ENCODE measurements at places on chromosomes 16 and 17.
A peak's percentile ranks its signal among the peaks of the same experiment; 100 is the strongest.

DNA sequence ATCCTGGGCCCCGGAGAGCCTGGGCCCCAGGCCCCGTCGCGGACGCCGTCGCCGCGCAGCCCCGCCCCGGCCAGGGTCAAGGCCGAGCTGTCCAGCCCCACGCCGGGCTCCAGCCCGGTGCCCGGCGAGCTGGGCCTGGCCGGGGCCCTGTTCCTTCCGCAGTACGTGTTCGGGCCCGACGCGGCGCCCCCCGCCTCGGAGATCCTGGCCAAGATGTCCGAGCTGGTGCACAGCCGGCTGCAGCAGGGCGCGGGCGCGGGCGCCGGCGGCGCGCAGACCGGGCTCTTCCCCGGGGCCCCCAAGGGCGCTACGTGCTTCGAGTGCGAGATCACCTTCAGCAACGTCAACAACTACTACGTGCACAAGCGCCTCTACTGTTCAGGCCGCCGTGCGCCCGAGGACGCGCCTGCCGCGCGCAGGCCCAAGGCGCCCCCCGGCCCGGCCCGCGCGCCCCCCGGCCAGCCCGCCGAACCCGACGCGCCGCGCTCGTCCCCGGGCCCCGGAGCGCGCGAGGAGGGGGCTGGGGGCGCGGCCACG is 36.8 kb upstream of the ZC3H18 start:
- no peak for DNase-seq

DNA sequence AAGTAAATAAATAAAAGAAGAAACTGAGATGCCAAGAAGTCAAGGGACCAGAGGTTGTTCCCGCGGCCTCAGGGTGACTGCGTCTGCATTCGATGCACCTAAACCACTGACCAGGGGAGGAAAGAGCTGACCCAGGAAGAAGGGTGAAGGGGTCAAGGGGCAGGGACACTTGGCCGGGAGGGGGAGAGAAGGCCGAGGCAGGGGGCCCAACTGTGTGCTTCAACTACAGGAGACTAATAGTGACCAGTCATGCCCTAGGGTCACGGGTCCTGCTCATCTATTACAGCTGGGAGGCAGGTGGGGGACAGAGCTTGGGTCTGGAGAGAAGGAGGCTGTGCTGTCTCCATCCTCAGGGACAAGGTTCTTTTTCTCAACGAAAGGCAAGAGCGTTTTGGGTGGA is 44.8 kb downstream of the TIMM22 start:
- no peak for DNase-seq

- no peak for DNase-seq
These were observed 56.7 kb downstream of the ZFHX3 start for GRCh38 chr16:72991211-72991610.

DNA sequence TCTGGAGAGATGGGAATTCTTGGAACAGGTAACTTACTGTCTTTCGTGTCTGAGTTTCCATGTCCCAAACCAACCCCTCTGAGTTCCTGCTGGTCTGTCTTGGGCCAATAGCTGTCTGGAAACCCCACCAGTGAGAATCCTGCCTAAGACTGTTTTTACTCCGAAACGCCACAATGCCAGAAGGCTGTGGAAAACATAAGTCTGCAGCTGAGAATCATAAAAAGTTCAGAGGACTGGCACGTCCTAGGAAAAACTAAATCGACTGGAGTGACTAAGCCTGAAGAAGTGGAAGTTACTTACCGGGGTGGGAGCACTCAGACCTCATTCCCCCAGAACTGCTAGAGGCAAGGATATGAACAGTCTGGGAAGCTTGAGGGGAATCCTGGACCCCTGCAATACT is 13.3 kb downstream of the LRRC75A start:
- DNase-seq: no peak

- no peak for DNase-seq
These were observed 19.2 kb downstream of the SGF29 start for GRCh38 chr16:28572696-28573510.

- no peak for DNase-seq
These were observed 25.4 kb downstream of the UBE2G1 start for GRCh38 chr17:4340914-4341615.

DNA sequence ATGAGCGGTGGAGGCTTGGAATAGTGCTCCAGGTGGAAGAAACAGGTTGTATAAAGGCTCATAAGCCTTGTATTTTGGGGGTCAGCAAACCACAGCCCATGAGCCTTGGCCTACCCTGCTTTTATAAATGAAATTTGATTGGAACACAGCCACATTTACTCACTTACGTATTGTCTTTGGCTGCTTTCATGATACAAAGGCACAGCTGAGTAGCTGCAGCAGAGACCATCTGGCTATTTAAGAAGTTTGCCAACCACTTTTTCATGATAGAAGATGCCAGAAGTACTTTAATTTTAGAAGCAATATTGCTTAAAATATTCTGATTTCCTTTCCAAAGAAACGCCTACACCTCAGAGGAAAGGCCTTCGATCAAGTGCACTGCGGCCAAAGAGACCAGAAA is 73.8 kb downstream of the C17orf58 start:
- no peak for DNase-seq

DNA sequence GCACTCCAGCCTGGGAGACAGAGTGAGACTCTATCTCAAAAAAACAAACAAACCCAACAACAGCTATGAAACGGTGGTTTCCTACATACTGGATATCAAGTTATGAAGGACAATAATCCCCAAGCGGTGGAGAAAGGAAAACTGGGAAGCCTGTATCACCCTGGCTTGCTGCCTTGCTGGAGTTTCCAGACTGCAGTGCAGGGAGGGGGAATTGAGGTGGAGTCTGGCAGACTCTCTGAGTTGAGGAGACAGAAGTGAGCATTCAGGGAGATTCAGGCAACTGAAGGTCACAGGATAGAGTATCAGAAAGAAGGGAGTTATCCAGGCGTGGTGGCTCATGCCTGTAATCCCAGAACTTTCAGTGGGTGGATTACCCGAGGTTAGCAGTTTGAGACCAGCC is 11.9 kb downstream of the QRICH2 start:
- no peak for DNase-seq

GRCh38 chr16:2339521-2340484 is 725 bp downstream of the ABCA3 start:
- DNase-seq: peak; percentile 40

DNA sequence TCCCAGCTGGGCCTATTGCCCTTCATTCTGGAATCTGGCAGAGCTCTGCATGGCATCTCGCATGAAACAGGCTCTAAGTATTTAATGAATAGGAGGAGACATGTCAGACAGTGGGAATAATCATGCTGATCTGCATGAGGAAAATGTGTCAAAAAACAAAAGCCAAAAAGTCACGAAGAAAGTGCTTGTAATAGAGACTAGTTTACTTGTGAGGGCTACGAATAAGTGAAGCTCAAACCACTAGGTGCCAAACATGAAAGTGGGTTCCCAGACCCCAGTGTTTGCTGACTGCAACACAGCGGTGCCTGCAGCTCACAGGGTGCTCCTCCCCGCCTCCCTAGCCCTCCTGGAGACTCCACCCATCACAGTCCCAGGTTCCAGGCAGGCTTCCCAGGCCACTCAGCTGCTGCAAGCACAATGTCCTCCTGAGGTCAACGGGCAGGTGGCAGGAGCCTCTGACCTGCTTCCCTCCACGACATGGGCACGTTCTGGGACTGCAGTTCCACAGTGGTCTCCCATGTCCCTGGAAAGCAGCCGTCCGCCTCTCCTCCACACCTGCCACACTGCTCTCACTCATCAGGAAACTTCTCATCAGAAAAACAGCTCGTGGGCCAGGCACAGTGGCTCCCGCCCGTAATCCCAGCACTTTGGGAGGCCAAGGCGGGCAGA is 96.5 kb downstream of the ANKRD11 start:
- no peak for DNase-seq

Measured in NCI-H2029 (cell line).